ENCODE measurements at places on chromosomes 16 and 17.

DNA sequence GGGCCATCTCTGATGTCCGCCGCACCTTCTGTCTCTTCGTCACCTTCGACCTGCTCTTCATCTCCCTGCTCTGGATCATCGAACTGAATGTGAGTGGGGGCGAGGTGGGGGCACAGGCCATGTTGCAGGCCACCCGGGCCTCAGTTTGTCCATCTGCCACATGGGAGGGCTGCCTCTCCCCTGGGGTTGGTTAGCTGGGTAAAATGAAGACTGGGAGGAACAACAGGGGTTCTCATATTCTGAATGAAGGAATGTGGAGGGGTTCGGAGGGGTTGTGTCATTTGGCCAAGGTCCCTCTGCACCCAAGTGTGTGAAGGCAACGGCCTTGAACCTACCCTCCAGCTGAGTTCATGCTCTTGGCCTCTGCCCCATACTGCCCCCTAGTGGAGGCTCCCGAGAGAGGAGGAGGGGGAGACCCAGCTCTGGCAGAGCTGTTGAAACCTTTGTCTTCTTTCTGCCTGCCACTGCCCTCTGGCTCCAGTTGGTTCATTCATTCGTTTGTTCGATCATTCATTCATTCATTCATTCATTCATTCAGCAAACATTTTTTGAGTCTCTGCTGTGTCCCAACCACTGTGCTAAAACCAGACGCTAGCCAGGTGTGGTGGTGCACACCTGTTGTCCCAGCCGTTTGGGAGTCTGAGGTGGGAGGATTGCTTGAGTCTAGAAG is 11.4 kb upstream of the TCAP start:
- DNase-seq, result peak; percentile 76

- DNase-seq, result no peak
Observed at GRCh38 chr17:5049314-5049841, 14.2 kb upstream of the SLC52A1 start.

GRCh38 chr17:79295307-79295706 is 220.7 kb downstream of the ENGASE start:
- DNase-seq, result no peak

DNA sequence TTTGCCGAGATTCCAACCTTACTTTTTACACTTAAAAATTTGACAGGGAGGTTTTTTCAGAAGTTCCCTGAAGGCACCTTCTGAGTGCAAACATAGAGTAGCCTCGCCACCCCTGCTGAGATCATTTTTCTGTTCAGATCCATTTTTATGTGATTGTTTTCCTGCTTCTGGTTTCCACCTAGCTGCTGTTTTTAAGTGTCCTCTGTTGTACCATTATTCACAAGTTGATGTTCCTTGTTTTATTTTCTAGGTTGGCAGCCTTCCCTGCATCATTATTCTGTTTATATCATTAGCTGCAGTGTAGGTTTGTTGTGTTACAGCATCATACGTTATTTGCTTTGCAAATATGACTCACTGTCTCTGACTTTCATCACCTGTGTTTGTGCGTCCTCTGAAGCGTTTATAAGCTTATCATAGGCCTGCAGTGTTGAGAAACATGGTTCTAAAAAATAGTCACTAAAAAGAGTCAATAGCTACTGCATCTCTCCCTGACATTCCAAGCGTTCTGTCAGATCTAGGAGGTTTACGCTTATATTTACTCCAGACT is 116.9 kb upstream of the CLEC3A start:
- DNase-seq, result no peak

DNA sequence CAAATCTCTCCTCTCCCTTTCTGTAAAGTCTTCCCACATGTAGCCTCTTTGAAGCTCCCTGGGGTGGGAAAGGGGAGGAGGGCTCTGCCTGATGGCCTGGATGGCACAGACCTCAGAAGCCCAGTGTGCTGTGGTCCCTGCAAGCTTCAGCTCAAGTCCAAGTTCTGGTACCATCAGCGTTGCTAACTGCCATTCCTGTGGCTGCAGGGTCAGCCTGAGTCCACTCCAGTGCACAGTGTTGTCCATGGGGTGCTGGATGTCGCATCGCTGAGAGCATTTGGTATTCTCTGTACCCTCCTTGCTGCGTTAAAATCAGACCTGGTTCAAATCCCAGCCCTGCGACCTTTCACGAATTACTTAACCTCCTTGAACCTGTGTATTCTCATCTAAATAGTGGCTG is 105.1 kb downstream of the RAB11FIP4 start:
- no peak for DNase-seq

GRCh38 chr16:86227801-86228200 is 282.5 kb upstream of the FOXF1 start:
- no peak for DNase-seq

Measured in HEK293T (cell line).